ENCODE measurements at places on chromosomes 5 and 9. TPM values are rescaled to one million over a fixed set of nuclear protein-coding genes. Genes with fewer than 3 reads are reported as not detected.

Gene FGD3
- total RNA-seq, result 0.41 TPM

Gene SLC9A3
- 3.0 TPM for total RNA-seq

Gene PLPP7
- total RNA-seq, result 2.6 TPM

Gene PCDHB12
- total RNA-seq, result 1.6 TPM

Gene SLC2A8
- 27.5 TPM for total RNA-seq

Gene MLANA
- not detected for total RNA-seq

Gene SH2D3C
- 0.17 TPM for total RNA-seq

Gene IRX2
- total RNA-seq, result 5.5 TPM

Gene DDX4
- not detected for total RNA-seq

Gene CER1
- total RNA-seq, result not detected

Gene PPP2R2B
- 0.62 TPM for total RNA-seq

Gene SPINK7
- total RNA-seq, result not detected

Gene FREM1
- total RNA-seq, result 0.75 TPM

Gene DRD1
- total RNA-seq, result not detected

Gene COL23A1
- total RNA-seq, result 0.21 TPM

Gene GAPT
- total RNA-seq, result not detected

Gene GHR
- total RNA-seq, result 0.63 TPM

Gene PCDHA7
- total RNA-seq, result 0.25 TPM

Gene CDH9
- not detected for total RNA-seq

Gene TMEM215
- total RNA-seq, result not detected

Gene PKD2L2
- not detected for total RNA-seq

Gene AK8
- total RNA-seq, result 1.6 TPM

Gene FAT2
- total RNA-seq, result 0.58 TPM

Gene SHOC1
- total RNA-seq, result not detected

Gene CDX1
- total RNA-seq, result 0.33 TPM

Gene C9orf78
- 50.9 TPM for total RNA-seq

Gene TAF11L10
- not detected for total RNA-seq

Gene BTNL9
- total RNA-seq, result 0.21 TPM

Gene RFESD
- 0.21 TPM for total RNA-seq

Gene PAEP
- 0.21 TPM for total RNA-seq

Gene LRRC26
- total RNA-seq, result not detected

Gene IFNK
- total RNA-seq, result not detected

Gene SLC34A1
- total RNA-seq, result not detected

Gene COL27A1
- total RNA-seq, result 8.4 TPM

Gene SPOUT1
- total RNA-seq, result 33.1 TPM

Gene TRIO
- 196 TPM for total RNA-seq

Gene SPATA31A7
- not detected for total RNA-seq

Gene GPX8
- total RNA-seq, result 42.5 TPM

Gene PCDH12
- total RNA-seq, result not detected

Gene THBS4
- total RNA-seq, result 2.9 TPM

Gene CCDC171
- 3.3 TPM for total RNA-seq

Gene OR1L6
- total RNA-seq, result not detected

Gene DMGDH
- 2.9 TPM for total RNA-seq

Gene SLIT3
- 5.0 TPM for total RNA-seq

Gene SLC24A2
- not detected for total RNA-seq

Gene LEAP2
- 0.25 TPM for total RNA-seq

Gene CKS2
- total RNA-seq, result 57.7 TPM

Gene DNAI1
- total RNA-seq, result not detected

Gene SPACA9
- 6.9 TPM for total RNA-seq

Gene STKLD1
- 0.27 TPM for total RNA-seq

Gene RASGRF2
- 5.4 TPM for total RNA-seq

Gene PRELID2
- total RNA-seq, result 9.7 TPM

Gene WNT8A
- not detected for total RNA-seq

Gene ANXA2R
- 0.79 TPM for total RNA-seq

Gene IQGAP2
- 11.7 TPM for total RNA-seq

Measured in kidney epithelial cell (primary cell).